T-helper 22 cell (primary cell): ENCODE measurements at places on chromosomes 11 and 22.

- no peak for DNase-seq
Observed at GRCh38 chr11:117421041-117421440, 93.4 kb downstream of the CEP164 start.

- no peak for DNase-seq
Observed at GRCh38 chr11:9396752-9397151, 12.3 kb downstream of the IPO7 start.

DNA sequence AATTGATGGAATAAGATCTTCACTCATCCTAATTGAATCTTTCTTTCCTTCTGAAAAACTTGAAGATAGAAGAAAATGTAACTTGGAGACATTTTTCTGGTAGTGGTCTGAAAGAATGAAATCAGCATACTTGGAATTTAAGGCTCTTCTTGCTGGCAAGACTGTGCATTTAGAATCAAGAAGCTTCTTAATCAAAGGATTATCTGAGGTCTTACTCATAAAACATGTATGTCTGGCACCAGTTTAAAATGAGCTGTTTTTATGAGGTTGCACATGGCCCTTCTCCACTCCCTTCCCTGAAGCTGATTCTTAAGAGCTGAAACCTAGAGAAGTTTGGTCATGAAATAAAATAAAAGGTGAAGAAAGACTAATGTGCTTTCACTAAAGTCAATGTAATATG, 77.3 kb downstream of the ARHGEF12 start:
- no peak for DNase-seq

DNA sequence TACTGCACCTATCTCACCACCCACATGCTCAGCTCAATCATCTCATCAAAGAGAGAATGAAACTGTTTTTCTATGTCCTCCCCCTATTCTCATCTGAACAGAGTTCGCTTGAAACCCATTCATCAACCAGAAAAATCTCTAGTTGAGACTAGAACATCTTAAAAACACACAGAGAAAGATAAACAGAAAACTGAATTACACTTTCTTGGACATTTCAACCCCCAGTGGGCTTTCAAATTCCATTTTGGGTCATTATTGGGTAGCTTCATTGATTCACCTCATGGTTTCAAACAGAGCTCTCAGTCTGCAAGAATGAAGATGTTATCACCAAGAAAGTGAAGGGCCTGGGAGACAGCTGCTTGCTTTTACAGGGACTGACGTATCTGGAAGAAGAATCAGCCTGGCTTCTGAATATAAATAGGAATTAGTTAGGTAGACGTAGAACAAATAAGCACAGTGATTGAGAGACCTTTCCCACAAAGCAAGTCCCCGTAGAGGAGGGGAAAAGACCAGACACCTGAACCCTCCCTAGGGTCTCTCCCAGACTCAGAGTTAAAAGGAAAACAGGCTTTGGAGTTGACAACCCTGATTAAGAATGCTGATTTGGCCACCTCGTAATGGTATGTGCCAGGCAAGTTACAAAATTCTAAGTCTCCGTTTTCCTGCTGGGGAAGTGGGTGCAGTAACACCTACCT, 155.7 kb downstream of the BBOX1 start:
- DNase-seq = no peak

- DNase-seq = no peak
Observed at GRCh38 chr11:128519338-128519737, 68.0 kb downstream of the ETS1 start.

DNA sequence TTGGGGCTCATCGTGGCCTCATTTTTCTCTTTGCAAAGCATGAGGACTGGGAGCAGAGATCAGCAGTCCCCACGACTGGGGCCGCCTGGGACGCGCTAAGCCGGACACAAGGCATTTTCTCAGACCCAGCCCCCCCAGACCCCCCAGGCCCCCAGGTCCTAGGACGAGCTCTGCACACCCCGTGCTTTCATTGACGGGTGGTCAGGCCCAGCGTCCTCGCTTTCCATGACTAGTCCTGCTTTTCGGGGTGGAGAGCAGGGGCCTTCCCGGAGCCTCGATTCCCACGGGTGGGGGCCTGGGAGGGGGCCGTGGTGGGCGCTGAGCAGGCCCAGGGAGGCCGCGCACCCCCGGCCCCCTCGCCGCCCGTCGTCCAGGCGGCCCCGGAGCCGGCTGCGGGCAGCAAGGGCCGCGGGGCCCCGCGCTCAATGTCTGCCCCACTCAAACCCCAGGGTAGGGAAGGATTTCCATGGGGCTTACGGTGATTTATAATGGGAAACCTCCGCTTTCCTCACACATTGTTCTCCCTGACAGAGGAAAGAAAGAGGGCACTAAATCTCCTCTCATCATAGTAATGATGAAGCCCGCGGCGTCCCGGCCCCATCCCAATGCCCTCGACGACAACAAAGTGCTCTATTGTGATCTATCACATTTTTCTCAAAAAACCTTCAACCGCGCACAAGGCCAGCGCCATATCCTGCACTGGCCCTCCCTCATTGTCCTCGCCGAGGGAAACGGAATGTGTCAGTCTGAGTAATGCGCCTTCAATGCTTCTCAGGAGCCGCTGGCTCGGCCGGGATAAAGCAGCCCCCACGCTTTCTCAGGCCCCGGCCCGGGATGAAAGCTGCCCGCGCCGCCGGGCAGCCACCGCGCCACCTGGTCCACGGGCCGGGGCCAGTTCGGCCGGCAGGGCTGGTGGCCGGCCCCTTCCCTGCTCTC, 10.4 kb upstream of the LINC01488 start:
- no peak for DNase-seq

- no peak for DNase-seq
Observed at GRCh38 chr11:83162377-83162776, 5.4 kb downstream of the PCF11 start.

DNA sequence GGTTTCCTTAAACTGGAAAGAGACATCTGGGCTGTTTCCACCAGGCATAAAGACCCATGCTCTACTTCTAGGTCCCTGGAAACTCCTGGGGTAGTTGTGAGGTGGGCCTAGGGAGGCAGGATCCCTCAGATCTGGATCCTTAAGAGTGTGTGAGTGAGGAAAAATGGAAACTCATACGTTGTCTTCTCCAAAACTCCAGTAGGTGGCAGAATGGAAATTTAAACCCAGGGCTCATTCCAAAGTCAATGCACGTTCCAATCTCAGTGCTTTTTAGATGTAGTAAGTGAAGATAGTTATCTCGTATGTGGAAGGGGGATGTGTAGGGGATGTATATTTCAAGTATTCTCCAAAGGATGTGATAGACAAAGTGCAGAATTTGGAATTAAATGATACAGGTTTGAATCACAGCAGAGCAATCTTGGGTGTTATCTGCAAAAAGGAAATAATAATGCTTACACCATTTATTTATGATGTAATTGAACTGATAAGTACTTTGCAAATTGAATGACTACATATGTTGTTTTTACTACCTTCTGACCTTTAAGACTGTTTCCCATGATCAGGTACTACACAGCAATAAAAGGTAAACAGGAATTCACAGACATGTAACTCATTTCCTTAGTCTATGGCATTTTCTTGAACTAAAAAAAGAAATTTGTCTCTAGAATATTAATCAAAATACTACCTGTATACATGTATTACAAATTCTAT, 13.1 kb upstream of the MMP1 start:
- no peak for DNase-seq
